Mucosa of gallbladder (tissue), 1 donor: ENCODE measurements at places on chromosomes 13 and 19.

DNA sequence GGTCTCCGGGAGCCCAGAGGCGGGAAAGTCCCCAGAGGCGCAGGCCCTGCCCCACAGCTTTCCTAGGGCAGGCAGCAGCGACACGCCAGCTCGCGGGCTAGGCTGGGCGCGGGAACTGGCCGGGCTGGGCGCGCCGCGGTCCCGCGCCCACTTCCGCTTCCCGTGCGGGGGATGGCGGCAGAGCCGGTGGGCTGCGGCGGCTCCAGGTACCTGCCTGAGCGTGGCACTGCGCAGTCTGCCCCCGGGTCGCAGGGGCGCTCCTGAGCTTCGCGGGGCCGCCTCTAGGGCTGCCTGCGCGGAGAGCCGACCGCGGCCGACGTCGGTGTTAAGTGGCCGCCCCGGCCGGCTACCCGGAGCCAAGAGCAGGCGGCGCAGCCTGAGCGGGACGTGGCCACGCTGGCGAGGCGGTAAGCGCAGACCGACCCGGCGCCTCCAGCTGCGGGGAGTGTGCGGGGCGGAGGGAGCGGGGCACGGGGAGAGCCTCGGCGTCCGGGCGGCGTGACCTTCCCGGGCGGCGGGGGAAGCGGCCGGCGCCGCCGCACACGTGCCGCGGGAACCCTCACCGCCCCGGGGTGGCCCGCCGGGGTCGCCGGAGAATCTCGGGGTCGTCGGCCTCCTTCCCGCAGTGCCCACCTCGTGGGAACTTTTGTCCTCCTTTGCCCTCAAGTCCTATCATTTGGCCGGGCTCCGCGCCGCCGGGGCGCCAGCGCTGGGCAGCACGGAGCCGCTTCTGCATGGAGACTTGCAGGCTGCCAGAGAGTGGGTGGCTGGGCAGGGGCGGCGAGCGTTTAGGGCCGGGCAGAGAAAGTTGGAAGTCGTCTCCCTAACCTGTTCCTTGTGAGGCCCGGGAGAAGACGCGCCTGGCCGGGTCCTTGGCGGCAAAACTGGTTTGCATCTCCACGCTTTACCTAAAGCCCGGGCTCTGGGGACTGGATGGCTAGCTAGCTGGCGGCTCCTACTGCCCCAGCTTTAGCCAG, 31.4 kb upstream of the MPHOSPH8 start:
- no peak for DNase-seq

GRCh38 chr13:27077451-27077850, 94.2 kb downstream of the USP12 start:
- no peak for DNase-seq

- DNase-seq: no peak
These were observed 13.5 kb upstream of the GAS6 start for GRCh38 chr13:113877149-113877990.

- no peak for DNase-seq
These were observed 20.1 kb upstream of the ZNRF4 start for GRCh38 chr19:5434970-5435641.

DNA sequence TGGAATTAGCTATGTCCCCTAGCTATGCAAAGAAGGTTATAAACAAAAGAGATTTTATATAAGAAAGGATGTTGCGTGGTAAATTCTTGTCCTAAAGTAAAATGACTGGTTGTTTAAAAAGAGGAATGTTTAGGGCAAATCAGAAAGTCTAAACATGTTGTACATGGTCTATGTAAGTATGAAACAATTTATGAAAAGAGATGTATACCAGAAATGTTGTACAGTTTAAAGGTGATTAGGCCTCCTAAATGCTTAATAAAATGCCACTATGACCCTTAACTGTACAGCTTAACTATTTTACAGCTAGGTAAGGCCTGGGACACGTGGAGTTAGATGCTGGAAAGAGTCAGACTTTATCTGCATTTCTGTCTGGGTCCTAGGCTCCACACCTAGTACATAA, 775.9 kb upstream of the KLHL1 start:
- no peak for DNase-seq

DNA sequence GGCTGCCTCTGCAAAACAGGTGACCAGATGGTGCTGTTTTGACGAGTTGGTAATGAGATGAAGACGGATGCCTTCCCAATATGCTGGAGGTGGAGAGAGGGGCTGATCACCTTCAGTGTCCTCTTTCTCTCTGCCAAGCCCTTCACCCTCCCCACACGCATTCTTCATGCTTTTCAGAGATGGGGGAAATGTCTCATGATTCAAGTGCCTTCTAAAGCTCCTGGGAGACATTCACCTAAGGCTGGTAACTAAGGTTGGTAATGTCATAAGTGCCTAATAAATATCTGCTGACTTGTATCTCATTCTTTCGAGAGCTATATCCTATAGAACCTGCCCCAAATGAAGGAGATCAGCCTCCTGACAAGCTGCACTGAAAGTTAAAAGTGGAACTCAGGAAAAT, 86.2 kb upstream of the MBNL2 start:
- DNase-seq: no peak

GRCh38 chr13:103430368-103430767, 364.2 kb upstream of the SLC10A2 start:
- no peak for DNase-seq

GRCh38 chr13:75789451-75790197, 153.5 kb downstream of the LMO7 start:
- DNase-seq: no peak

DNA sequence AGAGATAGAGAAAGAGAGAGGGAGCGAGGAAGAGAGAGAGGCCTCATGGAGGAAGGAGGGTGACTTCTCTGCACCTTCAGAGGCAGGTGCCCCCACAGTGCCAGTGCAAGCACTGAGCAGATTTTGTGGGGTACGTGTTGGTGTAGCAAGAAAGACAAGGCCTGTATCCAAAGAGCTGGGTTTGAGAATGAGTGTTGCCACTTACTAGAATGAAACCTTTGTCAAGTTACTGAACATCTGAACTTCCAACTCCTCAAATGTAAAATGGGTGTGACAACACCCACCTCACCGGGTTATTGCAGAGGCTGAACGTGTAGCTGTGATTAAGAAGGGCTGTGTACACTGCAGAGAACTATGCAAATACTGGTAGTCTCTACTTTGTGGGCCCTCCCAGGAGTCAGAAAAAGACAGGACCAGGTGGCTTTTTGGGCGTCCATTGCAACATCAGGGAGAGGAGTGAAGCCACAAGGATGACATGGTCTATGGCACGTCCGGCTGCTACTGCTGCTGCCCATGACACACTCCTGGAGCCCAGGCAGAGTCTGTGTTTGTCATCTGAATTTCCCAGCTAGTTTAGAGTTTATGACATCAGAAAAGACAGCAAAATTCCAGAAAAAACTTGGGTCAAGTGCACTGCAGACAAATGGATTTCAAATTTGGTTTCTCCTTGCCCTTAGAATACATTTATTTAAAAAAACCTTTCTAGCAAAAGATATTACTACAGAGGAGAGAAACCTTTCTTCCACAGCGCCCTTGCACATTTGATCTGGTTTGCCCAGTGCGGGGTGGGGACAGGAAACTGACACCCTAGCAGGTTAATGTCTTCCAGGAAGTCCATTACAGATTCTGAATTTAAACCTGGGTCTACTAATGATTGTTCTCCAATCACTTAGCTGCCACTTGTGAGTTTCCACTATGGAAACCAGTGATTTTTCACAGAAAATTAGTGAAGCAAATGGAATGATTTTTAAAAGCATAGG, 54.0 kb upstream of the ATP12A start:
- no peak for DNase-seq

GRCh38 chr13:26185720-26186117, 36.4 kb downstream of the RNF6 start:
- DNase-seq: no peak

GRCh38 chr19:17488593-17489391, 18.5 kb downstream of the SLC27A1 start:
- peak; percentile 83 for DNase-seq

DNA sequence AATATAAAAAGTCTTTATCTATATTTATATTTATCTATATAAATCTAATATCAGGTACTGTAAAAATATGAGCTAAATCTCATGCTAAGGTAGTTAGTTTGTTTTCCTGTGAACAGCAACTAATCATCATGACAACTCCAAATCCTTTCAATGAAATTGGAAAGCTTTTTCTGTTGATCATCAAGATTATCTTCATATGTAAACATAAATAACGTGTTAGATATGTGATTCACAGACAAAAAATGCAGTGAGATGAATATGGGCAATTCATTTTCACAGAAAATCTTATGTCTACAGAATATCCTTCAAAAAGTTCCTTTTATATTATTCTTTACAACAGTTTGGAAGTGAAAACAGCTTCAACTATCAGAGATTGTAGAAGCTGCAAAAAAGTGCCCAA, 41.7 kb upstream of the EEF1AKMT1 start:
- DNase-seq: no peak

DNA sequence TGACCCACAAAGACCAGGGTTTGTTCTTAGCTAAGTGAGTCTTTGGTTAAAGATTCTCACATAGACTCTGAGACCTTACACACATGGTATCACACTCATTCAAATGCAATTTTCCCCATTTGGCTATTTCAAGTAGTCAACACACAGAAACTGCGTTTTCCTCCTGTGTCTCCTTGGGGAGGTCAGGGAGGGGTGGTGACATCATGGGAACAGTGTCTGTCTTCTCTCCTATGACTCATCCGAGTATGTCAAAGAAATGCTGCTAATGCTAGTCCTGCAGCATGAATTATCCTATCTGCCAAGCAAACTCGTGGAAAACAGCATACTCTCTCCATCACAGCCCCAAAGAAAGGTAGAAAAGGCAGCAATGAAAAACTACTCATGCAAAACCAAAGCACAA, 100.2 kb downstream of the ENOX1 start:
- peak; percentile 11 for DNase-seq

GRCh38 chr19:12111176-12111575, 29.0 kb downstream of the ZNF20 start:
- no peak for DNase-seq

DNA sequence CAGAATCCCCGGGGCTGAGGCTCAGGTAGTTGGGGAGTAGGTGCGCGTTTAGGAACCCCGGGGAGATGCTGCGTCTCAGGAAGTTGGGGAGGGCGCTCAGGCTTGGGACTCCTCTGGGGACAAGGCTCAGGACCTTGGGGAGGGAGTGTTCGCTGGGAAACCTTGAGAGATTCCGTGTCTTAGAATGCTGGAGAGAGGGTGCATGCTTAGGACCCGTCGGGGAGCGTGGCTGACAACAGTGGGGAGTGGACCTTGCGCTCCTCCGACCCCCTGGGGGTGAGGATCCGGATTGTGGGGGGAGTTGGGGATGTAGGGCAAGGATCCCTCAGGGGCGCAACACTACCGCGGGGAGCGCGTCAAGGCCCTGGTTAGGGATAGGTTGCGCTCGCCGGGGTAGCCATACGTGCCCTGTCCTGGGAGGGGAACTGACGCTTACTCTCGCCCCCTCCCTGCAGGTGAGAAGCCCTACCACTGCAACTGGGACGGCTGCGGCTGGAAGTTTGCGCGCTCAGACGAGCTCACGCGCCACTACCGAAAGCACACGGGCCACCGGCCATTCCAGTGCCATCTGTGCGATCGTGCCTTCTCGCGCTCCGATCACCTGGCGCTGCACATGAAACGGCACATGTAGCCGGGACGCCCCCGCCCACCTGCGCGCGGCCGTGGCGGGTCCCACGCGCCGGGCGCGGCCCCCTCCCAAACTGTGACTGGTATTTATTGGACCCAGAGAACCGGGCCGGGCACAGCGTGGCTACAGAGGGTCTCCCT, 2.0 kb downstream of the KLF2 start:
- DNase-seq: no peak

DNA sequence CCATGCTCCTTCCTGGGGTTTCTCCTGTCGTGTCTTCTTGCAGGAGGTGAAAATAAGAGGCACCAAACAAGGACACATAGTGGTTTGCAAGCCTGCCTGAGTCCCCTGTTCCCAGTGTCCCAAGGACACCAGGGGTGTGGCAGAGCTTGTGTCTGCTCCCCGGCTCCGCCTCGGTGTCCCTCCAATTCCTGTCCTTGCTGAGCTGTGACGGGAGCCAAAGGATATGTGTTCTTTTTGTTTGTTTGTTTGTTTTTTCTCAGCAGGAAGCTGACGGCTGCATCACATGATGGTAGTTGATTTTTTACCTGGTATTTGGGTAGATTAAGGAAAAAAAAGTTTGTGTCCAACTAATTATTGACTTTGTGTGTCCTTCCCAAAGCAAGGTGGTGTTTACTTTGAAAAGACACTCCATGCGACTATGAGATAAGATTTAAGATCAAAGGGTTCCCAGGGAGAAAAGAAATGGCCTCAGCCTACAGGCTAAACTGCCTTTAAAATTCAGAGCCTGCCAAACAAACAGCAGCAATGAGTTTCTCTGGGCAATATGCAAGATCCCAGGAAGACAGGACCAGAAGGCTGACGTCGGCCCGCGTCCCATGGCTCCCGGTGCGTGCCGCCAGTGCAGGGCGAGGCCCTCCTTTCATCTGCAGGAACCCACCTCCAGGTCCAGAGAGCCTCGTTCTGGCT, 50.8 kb upstream of the XPO4 start:
- no peak for DNase-seq

DNA sequence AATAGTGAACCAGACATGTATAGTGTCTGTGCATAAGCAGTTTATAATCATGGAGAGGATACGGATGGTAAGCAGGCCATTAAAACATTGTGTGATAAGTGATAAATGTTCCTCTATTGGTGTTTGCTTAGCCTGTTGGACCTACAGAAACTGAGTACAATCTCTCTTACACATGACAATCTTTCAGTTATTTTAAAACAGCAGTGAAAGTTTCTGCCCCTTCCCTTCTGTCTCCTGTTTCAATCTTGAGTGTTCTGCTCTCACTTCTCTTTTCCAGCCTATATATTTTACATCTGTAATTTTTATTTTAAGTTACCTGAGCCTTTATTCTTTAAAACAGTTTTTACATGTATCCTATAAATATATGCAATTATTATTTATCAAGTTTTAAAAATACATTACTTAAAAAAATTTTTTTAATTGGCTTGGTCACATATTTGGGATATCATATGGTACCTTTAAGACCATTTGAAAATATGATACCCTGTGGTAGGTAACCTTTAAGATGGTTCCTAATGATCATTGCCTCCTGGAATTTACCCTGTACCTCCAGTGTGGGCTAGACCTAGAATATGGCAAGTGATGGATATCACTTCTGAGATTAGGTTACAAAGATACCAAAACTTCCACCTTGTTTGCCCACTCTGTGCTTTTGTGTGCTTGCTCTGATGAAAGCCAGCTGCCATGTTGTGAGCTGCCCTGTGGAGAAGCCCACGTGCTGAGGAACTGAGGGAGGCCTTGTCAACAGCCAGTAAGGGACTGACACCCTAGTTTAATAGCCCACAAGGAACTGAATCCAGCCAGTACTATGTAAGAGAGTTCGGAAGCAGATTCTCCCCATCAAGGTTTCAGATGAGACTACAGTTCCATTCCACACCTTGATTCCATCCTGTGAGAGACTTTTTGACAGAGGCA, 99.3 kb downstream of the DHRS12 start:
- DNase-seq: no peak
